ENCODE measurements at places on chromosomes 5 and 9.

GRCh38 chr5:152813526-152813925 is 408.4 kb upstream of the NMUR2 start:
- DNase-seq, result no peak
- no peaks in the 10 kb centered on the region for H3K4me1 ChIP-seq
- H3K36me3 ChIP-seq, result no peaks in the 10 kb centered on the region
- no peak overlapping the region for H3K27ac ChIP-seq
- H3K4me3 ChIP-seq, result no peak overlapping the region

GRCh38 chr9:98362624-98363252 is 107.3 kb upstream of the TBC1D2 start:
- no peaks in the 10 kb centered on the region for H3K36me3 ChIP-seq
- DNase-seq, result no peak
- no peak overlapping the region for H3K27ac ChIP-seq
- peaks cover 8% of the 10 kb centered on the region for H3K27me3 ChIP-seq

- H3K4me1 ChIP-seq, result no peaks in the 10 kb centered on the region
- H3K4me3 ChIP-seq, result no peak overlapping the region
- no peak overlapping the region for H3K27ac ChIP-seq
- H3K27me3 ChIP-seq, result peaks cover 14% of the 10 kb centered on the region
- no peaks in the 10 kb centered on the region for H3K36me3 ChIP-seq
- no peak for DNase-seq
Measured at GRCh38 chr9:126935630-126936029, 21.0 kb downstream of the RALGPS1 start.

GRCh38 chr5:37787742-37788141 is 52.1 kb downstream of the GDNF start:
- no peak overlapping the region for H3K27ac ChIP-seq
- H3K36me3 ChIP-seq, result no peaks in the 10 kb centered on the region
- no peaks in the 10 kb centered on the region for H3K27me3 ChIP-seq
- H3K4me1 ChIP-seq, result no peaks in the 10 kb centered on the region

DNA sequence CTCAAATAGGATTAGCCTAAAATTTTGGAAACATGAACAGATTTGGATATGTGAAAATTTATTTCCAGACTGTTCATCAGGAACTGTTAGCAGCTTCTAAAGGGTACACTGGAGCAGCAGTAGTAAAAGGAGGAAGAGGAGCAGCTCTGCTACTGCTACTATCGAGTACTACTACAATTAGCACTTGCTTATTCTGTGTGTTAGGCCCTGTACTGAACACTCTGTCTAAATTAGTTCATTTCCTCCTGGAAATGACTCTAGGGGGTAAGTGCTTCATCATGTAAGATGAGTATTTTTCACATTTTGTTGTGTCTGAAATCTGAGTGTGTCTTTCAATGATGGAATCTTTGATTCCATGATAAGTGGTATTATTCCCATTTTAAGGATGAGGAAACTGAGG is 9.8 kb downstream of the CD274 start:
- H3K4me3 ChIP-seq, result no peak overlapping the region
- no peaks in the 10 kb centered on the region for H3K27me3 ChIP-seq
- no peak for DNase-seq
- H3K27ac ChIP-seq, result no peak overlapping the region

- H3K27me3 ChIP-seq, result no peaks in the 10 kb centered on the region
- H3K4me3 ChIP-seq, result no peak overlapping the region
- no peaks in the 10 kb centered on the region for H3K36me3 ChIP-seq
- H3K27ac ChIP-seq, result no peak overlapping the region
- no peak for DNase-seq
Measured at GRCh38 chr5:57455511-57456455, 26.8 kb downstream of the ACTBL2 start.

DNA sequence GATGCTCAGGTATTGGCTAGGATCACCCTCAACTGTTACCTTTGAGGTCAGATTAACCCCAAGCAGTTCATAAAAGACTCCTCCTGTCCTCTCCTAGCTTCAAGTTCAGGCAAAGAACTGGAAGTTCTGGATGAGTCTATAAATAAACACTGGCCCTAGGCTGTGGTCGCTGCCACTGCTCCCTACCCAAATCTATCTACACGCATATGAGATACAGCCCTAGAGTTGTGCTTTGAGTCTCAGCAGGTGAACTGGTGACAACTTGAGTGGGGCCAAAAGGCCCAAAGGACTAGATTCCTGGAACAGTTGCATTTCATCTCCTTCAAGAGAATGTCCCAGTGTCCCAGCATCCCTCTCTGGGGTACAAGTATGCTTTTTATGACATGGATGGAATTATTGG is 62.6 kb downstream of the SAXO1 start:
- no peak overlapping the region for H3K4me3 ChIP-seq
- no peak overlapping the region for H3K27ac ChIP-seq
- peaks cover 12% of the 10 kb centered on the region for H3K27me3 ChIP-seq
- H3K4me1 ChIP-seq, result no peaks in the 10 kb centered on the region
- no peaks in the 10 kb centered on the region for H3K36me3 ChIP-seq

DNA sequence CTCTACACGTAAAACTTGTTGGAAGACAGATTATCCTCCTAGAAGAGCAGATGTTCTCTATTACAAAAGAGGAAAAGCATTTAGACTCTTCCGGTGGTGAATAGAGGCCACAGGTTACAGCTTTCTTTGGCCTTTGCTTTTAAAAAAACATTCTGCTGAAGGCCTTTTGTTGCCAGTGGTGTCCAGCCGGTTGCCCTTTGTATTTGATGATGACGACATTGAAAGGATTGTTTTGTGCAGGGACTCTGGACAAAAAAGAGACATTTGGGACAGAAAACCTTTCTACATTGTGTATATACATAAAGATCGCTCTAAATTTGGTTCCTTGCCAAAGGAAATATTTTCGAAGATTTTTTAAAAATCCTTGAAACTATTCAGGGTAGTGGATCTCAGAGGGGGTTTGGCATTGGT is 180.3 kb downstream of the C9orf152 start:
- H3K27ac ChIP-seq, result no peak overlapping the region
- DNase-seq, result no peak
- no peak overlapping the region for H3K4me3 ChIP-seq
- H3K36me3 ChIP-seq, result no peaks in the 10 kb centered on the region
- no peaks in the 10 kb centered on the region for H3K27me3 ChIP-seq

- no peaks in the 10 kb centered on the region for H3K4me1 ChIP-seq
- no peak overlapping the region for H3K27ac ChIP-seq
- H3K36me3 ChIP-seq, result no peaks in the 10 kb centered on the region
- no peak overlapping the region for H3K4me3 ChIP-seq
- no peaks in the 10 kb centered on the region for H3K27me3 ChIP-seq
Measured at GRCh38 chr5:41524174-41524573, 13.8 kb upstream of the PLCXD3 start.

DNA sequence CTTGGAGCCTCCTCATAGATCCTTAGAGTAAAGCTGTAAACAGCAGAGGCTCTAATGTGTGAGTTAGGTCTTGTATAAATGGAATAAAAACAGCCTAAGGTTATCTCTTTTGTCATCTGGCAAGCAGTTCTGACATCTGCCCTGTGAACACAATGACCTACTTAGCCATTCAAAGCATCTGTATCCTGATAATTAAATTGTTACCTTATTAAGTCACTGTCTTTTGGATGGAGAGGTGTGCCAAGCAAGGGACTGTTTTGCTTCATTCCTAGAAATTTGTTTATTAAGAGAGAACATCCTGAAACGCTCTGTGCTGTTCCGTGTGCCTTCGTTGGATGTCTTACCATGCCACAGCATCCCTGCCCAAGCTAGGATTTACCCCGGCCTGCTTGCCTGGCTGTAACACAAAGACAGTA is 1.5 kb downstream of the LSM11 start:
- peaks cover 3% of the 10 kb centered on the region for H3K36me3 ChIP-seq
- peaks cover 21% of the 10 kb centered on the region for H3K4me1 ChIP-seq
- no peak for DNase-seq
- H3K27ac ChIP-seq, result no peak overlapping the region
- H3K27me3 ChIP-seq, result no peaks in the 10 kb centered on the region

- DNase-seq, result no peak
- no peak overlapping the region for H3K27ac ChIP-seq
- no peak overlapping the region for H3K4me3 ChIP-seq
- H3K36me3 ChIP-seq, result no peaks in the 10 kb centered on the region
- no peaks in the 10 kb centered on the region for H3K4me1 ChIP-seq
- peaks cover 4% of the 10 kb centered on the region for H3K27me3 ChIP-seq
Measured at GRCh38 chr5:132215329-132215728, 12.3 kb downstream of the P4HA2 start.

All from DND-41 (cell line).